ENCODE measurements at places on chromosomes 1 and 21.

DNA sequence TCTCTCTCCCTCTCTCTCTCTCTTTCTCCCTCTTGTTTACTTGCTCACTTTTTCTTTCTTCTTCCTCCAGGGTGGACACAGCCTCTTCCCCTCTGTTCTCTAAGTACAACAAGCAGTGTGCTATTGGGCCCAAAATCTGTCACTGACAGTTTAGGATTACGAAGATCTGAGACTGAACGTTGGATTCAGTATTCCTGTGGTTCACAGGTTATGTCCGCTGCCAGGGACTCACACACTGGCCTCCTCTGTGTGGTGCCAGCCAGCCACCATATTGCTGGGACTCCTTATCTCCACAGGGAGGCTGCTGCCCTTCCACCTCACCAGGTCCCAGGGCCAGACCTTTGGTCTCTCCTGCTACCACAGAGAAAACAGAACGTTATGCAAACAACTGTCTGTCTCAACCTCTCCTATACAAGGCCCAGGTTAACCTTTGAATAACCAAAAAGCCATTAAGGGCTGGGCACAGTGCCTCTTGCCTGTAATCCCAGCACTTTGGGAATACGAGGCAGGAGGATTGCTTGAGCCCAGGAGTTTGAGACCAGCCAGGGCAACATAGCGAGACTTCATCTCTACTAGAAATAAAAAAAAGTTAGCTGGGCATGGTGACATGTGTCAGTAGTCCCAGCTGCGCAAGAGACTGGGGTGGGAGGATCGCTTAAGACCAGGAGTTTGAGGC, 171.9 kb upstream of the RAB4A start:
- no peak for DNase-seq

GRCh38 chr1:87951852-87952251, 623.2 kb downstream of the LMO4 start:
- DNase-seq = no peak

- DNase-seq = no peak
These were observed 6.1 kb downstream of the SNAP47 start for GRCh38 chr1:227741166-227741870.

DNA sequence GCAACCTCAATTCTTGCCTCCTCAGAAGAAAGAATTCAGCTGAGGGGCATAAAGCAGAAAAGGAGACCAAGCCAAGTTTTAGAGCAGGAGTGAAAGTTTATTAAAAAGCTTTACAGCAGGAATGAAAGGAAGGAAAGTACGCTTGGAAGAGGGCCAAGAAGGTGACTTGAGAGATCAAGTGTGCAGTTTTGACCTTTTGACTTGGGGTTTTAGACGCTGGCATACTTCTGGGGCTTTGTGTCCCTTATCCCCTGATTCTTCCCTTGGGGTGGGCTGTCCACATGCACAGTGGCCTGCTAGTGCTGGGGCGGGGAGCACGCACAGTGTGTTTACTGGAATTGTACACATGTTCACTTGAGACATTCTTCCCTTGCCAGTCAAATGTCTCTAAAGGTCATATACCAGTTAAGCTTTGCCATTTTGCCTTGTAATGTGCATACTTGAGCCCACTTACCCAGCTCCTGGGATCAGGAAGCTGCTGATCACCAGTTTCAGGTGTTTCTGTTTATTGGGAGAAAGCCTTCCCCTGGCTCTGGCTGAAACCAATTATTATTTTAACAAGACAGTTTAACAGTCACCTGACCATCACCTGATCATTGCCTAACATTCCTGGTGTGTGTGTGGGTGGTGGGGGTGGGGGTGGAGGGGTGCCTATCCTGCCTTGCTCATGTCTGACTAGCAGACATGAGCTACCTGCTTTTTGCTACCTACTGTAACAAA, 36.2 kb downstream of the UTP25 start:
- DNase-seq = no peak

GRCh38 chr1:155070158-155070621, 6.7 kb downstream of the EFNA4 start:
- no peak for DNase-seq

DNA sequence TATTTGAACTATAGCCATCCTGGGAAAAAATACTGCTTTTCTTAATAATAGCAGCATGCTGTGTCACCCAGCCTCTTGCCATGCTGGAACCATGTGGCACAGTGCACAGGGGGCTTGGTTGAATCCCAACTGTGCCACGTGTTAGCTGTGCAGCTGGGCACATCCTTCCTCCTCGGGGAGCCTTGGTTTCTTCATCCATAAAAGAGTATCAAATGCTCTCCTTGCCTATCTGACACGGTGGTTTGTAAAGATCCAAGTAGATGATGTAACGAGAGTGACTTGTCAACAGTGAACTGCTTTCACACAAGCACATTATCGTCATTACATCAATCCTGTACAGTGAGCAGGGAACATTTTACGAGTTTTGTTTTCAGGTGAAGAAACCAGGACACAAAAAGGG, 24.4 kb downstream of the VASH2 start:
- no peak for DNase-seq

GRCh38 chr21:45226540-45227326, 61.0 kb downstream of the POFUT2 start:
- no peak for DNase-seq

DNA sequence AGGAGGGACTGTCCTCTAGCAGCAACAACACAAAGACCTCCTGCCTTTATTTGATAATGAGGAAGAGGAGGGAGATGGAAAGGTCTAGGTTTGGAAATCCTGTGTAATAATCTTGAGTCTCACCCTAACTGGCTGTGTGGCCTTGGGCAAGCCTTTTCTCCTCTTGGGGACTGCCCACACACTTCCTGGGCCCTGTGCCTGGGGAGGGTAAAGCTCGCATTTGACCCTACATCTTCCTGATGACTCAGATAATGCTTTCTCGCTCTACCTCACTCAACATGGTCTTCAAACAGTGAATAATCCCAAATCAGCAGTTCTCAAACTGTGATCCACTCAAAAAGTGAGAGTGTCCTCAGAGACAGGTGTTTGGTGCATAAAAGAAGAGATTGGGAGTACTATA, 81.2 kb downstream of the VWA5B1 start:
- no peak for DNase-seq

Measured in right renal pelvis (tissue), 4 donors.